Effector CD4-positive, alpha-beta T cell (primary cell): ENCODE measurements at places on chromosomes 13 and 19.

DNA sequence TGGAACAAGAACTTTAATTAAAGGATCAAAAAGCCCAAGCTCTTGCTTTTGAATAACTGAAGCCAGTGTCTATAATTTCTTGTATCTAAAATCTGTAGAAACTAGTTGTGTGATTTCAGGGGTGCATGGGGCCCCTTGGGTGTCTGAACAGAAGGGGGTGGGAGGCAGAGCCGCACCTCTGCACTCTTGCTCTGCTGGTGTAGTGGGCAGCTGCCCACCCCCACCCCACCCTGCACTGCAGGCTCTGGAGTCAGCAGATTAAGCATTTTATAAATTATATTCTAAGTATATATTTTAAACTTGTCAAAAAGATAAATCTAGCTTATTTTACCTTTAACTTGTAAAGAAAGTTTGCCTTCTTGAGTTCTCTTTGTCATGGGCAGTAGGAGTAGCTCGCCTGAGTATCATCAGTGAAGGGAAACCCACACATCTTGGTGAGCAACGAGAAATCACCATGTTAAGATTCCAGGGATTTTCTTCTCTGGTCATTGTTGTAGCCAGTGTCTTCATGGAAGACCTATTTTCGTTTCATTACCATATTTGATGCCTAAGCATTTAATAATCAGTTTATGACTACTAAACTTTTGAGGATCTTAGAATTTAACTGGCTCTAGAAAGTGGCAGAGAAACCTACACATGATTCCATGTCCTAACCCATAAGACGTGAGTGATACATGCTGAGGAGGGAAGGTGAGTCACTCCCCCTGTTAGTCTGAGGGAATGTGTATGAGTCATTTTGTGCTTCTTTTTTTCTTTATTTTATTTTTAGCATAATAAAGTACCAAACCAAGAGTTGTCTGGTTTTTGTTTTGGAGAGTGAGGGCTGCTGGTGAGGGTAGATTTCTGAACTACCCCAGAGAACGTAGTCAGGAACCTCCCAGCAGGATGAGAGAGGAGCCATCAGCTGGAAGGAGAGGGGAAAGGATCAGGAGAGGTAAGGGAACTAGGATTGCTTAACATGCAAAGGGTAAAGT, 7.7 kb downstream of the UBE2L5 start:
- DNase-seq: no peak

DNA sequence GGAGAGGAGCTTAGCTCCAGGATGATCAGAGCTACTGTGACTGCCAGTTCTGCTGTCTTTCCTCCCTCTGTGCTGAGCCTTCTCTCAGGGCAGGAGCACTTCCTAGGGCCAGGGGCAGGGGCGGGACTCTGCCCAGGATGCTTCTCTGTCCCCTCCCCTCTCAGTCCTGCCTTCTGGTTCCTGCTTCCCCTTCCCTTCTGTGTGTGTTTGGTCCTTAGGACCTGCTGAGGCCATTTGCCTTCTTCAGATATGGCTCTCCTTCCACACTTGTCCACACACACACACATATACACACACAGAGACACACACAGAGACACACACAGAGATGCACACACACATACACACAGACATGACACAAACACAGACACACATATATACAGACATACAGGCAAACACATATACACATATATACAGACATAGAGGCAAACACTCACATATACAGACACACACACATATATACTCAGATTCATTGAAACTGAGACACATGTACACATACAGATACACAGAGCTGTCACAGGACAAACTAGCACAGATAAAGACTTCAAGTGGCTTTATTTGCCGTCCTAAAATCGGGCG, 22.0 kb upstream of the CD177 start:
- DNase-seq: no peak

DNA sequence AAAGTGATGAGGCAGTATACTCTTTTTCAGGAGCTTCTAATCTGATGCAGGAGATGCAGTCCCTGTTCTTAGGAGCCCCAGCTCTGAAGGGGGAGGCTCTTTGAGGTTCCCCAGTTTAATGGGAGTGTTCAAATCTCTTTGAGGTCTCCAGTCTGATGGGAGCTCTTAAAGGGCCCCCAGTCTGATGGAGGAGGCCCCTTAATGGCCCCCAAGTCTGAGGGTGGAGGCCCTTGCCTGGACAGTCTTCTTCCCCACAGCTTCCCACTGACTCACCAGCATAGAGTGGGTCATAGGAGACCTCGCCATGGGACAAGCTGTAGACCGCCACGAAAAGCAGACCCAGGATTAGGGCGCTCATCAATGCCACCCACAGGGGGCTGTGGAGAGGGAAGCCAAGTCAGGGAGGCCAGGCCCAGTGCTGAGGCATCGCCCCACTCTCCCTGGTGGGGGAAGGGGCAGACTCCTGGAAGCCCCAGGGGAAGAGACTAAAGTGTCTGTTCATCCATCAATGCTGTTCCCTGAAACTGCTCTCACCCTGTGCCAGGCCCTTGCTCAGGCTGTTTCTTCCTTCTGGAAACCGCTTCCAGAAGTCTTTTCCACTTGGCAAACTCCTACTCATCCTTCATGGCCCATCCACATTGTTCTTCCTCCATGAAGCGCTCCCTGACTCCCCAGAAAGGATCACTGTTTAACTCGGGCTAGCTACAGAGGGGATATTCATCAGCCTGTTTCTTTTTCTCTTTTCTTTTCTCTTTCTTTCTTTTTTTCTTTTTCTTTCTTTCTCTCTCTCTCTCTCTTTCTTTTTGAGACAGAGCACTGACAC, 2.1 kb downstream of the TM6SF2 start:
- DNase-seq: no peak

DNA sequence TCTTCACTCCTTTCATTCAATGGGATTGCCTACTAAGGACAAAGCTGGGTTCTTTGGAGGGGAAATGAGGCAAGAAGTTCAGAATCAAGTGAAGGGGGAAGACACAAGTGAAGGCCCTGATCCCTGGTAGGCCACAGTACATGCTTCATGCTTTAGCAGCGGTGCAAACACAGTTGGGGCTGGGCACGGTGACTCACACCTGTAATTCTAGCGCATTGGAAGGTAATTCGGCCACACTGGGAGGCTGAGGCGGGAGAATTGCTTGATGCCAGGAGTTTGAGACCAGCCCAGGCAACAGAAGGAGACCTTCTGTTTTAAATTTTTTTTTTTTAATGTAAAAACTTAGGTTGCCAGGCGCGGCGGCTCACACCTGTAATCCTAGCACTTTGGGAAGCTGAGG, 23.4 kb upstream of the GATAD2A start:
- DNase-seq: no peak

DNA sequence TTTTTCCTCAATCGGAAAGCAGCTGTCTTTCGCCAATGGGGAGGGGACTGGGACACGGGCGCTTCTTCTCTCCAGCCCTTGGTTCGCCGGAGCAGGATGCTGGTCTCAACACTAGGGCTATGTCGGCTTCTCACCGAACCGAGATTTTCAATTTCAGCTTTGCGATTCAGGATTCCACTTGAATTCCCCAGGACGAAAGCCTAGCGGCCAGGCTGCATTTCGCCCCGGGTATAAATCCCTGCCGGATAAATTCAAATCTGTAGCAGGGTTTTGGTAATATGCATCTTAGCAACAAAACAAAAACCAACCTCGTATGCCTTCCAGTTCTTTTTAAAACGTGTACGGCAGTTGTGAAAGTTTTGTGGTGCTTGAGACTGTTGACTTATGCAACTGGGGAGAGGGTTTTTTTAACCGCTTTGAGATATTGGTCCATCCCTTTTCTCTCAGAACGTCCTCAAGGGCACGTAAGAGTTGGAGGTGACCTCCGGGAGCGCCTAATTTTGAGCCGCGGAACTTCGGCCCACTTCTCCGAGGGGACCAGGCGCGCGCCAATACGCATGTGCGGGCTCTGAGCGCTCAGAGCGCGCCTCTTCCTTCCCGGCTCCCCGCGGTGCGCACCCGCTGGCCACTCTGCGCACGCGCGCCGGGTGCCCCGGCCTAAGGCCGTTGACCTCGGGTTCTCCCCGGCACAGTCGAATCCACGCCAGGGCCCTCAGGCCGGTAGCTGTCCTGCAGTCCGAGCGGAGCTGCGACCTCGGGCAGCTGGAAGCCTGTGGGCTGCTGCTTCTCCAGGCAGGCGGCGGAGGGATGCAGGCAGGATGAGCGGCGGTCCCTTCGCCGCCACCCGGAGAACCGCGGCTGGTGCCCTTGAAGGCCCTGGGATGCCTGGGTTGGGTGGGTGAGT, 7.6 kb downstream of the POU4F1 start:
- no peak for DNase-seq

- no peak for DNase-seq
These were observed 1.9 kb downstream of the CDC42EP5 start for GRCh38 chr19:54470991-54471782.

- no peak for DNase-seq
These were observed 1.7 kb downstream of the CYP4F8 start for GRCh38 chr19:15616627-15617270.

DNA sequence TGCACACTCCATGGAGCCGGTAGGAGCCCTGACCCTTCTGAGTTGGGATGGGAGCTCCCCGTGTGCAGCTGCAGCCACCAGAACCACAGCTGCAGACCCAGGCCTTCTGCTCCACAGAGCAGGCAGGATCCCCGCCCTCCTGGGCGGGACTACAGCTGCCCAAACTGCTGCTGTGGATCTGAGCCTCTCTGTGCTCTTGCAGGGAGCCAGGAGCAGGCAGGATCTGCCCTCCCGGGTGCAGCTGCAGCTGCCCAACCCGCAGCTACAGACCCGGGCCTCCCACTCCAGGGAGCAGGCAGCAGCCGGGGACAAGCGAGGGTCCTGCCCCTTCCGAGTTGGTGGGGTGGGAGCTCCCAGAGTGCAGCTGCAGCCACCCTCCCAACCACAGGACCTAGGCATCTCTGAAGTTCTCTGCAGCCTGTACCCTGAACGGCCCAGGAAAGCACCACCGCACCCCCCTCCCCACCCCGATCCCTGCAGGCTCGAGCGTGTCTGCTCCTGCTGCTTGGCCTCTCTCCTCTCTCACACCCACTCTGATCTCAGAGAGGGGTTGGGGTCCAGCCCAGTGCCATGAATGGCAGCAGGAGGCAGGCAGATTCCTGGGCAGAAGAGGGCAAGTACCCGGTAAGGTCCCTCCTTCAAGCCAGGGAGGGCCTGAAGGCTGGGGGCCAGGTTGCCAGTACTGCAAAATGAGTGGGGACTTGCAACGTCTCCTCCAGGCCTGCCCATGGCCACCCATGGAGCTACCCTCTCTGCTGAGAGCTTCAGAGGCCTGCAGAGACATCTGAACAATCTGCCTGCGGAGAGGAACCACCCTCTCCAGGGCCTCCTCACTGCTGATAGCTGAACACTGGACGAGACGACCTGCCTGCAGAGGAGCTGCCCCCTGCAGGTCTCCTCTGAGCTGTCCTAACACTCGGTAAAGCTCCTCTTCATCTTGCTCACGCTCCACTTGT, 16.4 kb upstream of the EMP3 start:
- DNase-seq: no peak

GRCh38 chr19:14979476-14980255, at the start of gene SLC1A6:
TSS of gene SLC1A6 (minus strand) at chr19:14979864. CDS start at chr19:14972910, 6,954 bp downstream.
- no peak for DNase-seq

- DNase-seq: no peak
These were observed 170.1 kb downstream of the OLFM4 start for GRCh38 chr13:53198736-53199135.

- DNase-seq: no peak
These were observed 223.6 kb downstream of the GPC6 start for GRCh38 chr13:93450191-93450621.
